ENCODE measurements at places on chromosomes 3 and 15. TPM values are rescaled to one million over a fixed set of nuclear protein-coding genes. Genes with fewer than 3 reads are reported as not detected.
A peak's percentile ranks its signal among the peaks of the same experiment; 100 is the strongest.

DNA sequence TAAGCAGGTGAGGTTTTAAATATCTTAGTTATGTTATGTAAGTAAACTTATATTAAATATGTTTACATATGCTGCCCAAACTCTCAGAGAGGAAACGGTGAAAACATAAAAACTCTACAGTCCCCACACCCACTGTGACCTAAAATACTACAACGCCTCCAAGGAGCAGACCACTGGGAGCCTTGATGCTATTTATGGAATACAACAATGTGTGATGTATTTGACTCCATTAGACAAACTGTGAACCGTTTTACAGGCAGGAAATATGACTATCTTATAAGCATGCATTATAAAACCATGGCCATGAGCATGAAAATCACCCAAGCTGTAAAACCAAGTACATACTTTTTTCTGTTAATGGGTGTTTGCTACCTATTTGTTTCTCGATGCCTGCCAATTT, 379.5 kb upstream of the TBL1XR1 start:
- DNase-seq, result no peak

The SLC38A3 gene
- polyA plus RNA-seq, result not detected

DNA sequence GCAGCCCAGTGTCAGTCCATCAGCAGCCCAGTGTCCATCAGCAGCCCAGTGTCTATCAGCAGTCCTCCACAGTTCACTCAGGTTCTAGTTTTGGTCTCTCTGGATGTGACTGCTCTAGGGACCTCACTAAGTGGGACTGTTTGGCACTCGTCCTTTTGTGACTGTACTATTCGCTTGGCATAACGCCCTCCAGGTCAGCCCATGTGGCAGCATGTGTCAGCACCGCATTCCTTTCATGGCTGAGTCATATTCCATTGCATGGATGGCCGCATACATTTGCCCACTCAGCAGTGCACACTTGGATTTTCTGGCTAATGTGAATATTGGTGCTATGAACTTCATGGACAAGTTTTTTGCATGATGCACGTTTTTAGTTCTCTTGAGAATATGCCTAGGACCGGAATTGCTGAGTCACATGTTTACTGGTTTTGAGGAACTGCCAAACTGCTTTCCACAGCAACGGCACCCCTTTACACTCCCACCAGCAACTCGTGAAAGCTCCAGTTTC, 16.4 kb downstream of the CHST13 start:
- peak; percentile 33 for DNase-seq

The GADL1 gene
- polyA plus RNA-seq, result not detected

DNA sequence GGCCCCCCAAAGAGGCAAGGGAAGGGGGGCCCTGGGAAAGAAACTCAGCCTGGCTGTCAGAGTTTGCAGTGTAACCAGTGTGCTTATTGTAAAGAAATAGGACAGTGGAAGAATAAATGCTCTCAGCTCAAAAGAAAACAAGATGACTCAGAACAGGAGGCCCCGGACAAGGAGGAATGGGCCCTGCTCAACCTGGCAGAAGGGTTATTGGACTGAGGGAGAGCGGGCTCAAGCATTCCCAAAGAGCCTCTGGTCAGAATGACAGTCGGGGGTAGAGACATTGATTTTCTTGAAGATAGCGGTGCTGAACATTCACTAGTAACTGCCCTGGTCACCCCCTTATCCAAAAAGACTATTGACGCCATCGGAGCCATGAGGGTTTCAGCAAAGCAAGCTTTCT, 100.4 kb upstream of the OSBPL11 start:
- DNase-seq, result no peak

DNA sequence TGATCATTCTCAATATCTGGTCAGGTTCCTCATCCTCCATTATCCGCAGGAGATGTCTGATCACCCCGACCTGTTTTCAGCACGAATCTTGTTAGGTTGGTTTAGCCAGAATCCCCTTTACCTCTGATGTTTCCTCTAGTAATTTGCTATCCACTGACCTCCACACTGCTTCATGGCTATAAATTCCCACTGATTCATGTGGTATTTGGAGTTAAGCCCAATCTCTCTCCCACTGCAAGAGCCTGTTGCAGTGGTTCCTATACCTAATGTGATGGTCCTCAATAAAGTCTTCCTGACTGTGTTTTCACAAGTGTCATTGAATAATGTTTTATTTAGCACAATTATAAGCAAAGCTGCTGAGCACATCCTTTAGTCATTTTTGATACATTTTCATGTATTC, 124.8 kb upstream of the CNTN3 start:
- no peak for DNase-seq
